ENCODE measurements at places on chromosomes 16 and 17.

DNA sequence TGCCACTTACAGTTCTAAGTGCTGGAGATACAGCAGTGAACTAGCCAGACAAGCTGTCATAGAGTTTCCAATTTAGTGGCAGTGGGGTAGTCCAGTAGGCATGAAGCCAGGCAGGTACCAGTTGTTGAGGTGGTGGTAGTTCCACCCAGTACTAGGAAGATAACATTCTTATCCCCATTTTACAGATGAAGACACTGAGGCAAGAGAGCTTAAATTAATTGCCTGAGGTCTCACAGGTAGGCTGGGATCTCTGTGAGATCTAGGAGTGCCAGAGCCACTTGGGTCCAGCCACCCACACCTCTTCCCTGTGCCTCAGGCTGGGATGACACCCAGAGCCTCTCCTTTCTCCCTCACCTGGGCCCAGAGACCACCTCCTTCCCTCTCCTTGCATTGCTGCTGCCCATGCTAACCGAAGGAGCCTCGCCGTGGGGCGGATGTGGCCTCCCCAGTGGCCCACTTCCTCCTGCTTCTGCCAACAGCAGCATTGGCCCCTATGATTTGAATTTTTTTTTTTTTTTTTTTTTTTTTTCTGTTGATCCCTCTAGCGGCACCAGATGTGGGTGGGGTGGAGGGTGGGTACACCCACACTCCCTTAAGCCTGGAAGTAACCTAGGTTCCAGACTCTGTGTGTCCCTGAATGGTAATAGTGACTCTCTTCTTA lies 114.0 kb downstream of the PRKCB start:
- DNase-seq, result peak; percentile 52

GRCh38 chr17:72529386-72529785 lies 408.6 kb downstream of the SOX9 start:
- DNase-seq, result no peak

- no peak for DNase-seq
Observed at GRCh38 chr16:77564791-77565390, 130.1 kb upstream of the ADAMTS18 start.

DNA sequence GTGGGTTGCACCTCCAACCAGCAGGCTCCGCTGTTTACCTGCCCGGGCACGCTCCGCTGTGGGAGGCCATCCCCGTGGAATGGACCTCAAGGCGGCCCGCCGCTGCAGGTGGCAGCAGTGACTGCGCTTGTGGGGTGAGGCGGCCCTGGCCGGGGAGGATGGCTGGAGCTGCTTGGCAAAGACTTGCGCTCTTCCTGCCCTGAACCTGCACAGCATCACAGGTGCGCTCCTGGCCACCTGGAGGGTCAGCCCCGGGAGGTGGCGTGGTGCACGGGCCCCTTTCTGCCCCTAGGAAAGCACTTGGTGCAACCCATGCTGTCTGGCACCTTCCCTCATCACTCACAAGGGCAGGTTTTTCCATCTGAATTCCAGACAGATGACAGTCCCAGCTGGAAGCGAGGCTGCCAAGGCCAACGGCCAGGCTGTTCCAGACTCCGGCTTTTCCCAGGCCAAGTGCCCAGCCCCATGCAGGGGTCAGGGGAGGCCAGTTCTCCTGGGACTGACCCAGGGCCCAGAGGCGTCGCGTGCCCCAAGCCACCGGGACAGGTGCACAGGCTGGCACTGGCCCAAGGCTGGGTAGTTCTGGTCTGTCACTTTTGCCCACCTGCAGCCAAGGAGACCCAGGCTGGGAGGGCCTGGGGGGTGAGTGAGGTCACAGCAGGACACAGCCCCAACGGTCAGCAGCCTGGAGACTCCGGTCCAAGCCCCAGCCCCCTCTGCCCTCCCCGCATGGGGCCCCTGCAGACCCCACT lies 13.3 kb downstream of the UTS2R start:
- DNase-seq, result no peak

GRCh38 chr17:37417852-37418251 lies 11.2 kb downstream of the TADA2A start:
- no peak for DNase-seq

DNA sequence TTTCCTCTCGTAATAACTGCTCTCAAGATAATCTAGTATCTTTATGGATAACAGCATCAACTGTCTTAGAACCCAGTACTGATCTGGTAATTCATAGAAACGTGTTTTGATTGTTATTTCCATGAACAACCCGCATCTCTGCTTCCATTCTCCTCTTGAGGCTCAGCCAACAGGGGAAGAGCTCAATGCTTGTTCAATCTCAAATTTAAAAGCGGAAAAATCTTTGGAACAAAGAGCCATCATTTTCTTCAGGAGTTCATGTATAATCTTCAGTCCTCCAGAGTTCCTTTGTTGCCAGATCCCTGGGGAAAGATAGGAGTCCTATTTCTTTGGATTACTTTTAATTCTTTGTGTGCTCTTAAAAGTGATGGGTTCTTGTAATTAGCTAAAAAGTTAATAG lies 319.9 kb downstream of the GRIN2A start:
- DNase-seq, result no peak

GRCh38 chr17:56158344-56158743 lies 5.1 kb downstream of the ANKFN1 start:
- no peak for DNase-seq

- no peak for DNase-seq
Observed at GRCh38 chr17:9291912-9292560, 270.7 kb downstream of the NTN1 start.

DNA sequence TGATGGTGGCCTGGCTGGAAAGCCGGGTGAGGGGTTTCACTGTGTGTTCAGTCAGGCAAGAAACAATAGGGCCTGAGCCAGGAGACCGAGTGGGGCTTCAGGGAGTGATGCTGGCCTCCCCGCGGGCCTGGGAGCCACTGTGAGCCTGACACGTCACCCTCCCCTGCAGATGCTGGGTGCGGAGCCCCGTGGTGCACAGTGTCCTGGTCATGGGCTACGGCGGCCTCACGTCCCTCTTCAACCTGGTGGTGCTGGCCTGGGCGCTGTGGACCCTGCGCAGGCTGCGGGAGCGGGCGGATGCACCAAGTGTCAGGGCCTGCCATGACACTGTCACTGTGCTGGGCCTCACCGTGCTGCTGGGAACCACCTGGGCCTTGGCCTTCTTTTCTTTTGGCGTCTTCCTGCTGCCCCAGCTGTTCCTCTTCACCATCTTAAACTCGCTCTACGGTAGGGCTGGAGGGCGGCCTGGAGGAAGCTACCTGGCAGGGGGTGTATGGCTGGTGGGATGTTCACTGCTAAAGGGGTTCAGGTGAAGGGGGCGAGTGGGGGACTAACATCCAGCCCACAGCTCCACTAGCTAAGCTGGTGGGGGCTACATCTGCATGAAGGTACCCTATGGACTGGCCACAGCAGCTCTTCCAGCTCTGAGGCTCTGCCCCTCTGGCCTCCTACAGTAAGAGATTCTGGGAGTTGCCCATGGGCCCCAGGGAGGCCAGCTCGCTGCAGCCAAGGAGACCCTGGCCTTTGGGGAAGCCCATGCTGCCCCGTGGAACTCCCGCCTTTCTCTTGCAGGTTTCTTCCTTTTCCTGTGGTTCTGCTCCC lies 32.4 kb downstream of the ADGRG5 start:
- no peak for DNase-seq

DNA sequence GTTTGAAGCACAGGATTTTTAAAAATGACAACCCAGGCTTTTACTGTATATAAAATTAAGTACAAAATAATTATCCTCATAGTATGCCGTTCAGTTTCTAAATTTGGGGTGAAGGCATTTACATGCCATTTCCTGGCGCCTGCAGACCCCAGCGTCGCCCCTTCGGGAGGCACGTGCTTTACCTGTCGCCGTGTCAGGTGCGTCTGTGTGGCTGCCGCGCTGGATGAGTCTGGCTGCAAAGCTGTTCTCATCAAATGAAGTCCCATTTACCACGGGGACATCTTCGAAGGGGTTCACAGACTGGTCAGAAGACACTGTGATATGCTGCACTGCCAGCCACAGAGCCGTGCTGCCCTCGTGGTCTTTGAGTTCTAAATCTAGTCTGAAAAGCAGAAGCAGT lies 51.8 kb downstream of the CYB5D2 start:
- DNase-seq, result no peak

DNA sequence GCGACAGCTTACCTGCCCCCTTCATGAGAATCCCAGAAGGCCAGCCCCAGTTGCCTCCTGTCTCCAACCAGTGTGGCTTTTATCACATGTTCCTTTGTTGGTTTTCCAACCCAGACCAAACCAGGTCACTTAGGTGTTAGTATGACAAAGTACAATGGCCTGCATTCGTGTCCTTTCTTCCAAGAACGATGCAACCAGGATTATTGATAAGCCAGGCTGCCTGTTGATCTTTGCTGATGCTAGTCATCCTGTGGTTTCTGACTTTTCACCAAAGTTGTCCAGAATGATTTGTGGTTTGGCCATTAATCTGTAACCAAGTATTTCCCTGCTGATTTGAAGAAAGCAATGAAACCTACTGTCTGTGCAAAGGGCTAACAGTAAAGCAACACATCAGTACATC lies 191.4 kb downstream of the CYLD start:
- no peak for DNase-seq

DNA sequence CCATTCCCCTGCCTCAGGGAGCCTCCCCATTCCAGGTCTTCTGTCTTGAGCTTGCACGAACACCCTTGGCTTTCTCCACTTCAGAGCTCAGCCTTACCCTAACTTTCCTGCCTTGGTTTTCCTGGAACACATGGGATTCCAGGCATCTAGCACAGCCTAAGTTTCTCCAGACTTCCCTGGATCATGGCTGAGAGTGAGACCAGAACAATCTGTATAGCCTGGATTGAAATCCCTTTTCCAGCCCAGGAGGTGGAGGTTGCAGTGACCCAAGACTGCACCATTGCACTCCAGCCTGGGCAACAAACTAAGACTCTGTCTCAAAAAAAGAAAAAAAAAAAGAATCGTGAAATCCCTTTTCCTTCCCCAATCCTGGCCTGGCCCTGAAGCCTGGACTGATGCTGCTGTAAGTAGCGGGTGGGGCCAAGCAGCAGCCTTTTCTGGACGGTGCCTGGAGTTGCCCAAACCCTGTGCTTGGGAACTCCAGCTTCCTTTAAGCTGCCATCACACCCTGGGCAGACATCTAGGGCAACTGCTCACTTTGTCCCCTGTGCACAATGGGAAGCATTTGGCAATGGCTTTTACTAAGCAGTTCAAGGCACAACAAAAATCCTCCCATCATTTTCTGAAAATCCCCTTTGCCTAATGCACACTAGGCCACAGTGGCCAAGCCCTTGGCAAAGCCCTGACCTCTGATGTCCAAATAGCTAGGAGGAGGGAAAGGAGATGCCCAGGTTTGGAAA lies 12.0 kb upstream of the SLC16A5 start:
- DNase-seq, result no peak

- no peak for DNase-seq
Observed at GRCh38 chr17:38538906-38539305, 66.8 kb downstream of the SRCIN1 start.

DNA sequence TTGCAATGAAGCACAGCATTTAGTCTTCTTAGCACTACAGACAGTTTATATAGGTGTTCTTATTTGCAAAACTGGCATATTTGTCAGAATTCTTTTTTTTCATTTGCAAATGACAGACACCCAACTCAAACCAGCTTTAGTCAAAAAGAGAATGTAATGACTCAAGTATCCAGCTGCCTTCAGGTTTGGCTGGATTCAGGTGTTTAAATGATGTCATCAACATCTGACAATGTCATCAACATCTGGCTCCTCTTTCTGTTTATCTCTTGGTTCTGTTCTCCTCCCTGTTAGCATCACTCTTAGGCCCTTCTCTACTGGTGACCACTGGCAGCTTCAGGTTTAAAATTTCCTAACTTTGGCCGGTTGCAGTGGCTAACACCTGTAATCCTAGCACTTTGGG lies 18.9 kb downstream of the TMC5 start:
- DNase-seq, result no peak

DNA sequence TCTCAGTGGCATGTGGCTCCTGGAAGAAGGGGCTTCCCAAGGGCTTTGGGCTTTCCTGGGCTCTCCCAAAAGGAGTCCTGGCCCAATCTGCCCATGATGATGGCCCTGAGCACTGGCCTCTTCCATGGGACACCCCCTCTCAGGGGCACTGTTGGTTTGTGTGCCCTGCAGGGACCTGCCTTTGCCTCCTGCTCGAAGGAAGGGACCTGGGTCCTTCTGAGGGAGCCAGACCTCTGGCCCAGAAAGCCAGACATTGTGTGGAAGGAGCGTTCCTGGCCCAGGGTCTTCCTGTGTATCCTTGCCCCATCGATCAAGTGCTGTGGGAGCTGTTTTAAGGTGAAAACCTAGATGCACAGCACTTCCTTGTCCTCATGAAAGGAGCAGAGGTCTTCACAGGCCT lies 1689.3 kb downstream of the TP53TG3F start:
- no peak for DNase-seq

DNA sequence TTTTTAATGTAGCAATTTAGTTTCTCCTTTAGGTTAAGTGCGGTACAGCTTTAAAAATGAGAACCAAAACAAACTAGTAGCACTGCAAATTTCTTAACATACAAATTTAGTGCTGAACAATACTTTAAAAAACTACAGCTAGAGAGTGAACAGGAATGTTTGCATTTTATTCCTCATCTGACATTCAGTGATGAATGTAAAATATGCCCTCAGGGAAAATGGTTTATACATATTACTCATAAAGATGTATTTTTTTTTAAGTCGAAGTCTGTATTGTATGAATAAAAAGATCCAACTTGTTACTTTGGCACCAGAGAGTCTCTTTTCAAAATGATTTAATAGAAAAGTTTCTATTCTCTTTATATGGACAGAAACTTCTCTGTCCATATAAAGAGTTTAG lies 96.8 kb downstream of the BRIP1 start:
- DNase-seq, result no peak

GRCh38 chr17:12510535-12510934 lies 155.2 kb upstream of the MYOCD start:
- no peak for DNase-seq

DNA sequence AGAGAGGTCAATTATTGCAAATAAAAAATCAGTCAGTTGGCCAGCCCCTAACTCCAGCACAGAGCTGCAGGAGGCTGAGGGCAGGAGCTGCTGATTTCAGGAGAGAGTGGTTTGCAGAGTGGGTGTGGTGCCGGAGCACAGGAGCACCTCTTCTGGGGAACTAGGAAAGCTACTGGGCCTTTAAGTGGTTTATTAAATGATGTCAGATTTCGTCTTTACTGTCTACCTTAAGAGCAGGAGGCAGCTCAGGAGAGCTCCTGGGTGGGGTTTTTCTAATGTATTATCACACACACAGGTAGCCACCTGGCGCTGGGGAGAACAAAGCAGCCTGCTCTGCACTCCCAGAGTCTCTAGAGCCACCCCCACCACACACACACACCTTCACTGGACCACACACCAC lies 11.5 kb upstream of the HAS3 start:
- DNase-seq, result no peak

GRCh38 chr17:2292100-2292499 lies 11.5 kb downstream of the SMG6 start:
- DNase-seq, result no peak

GRCh38 chr16:57941016-57941664 lies 29.8 kb downstream of the CNGB1 start:
- DNase-seq, result no peak

DNA sequence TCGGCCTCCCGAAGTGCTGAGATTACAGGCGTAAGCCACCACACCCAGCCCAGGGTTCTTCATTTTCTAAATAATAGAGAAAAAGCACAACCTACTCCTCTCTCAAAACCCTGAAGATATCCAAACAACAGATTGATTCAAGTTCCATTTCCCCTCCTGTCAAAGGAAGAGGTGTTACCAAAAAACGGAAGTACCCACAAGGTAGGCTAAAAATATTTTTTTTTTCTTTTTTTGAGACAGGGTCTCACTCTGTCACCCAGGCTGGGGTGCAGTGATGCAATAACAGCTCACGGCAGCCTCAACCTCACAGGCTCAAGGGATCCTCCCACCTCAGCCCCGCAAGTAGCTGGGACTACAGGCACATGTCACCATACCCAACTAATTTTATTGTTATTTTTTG lies 18.9 kb downstream of the UTP6 start:
- no peak for DNase-seq

GRCh38 chr17:74325743-74326379 lies at the start of gene KIF19:
KIF19 (plus strand) TSS chr17:74326226; CDS start chr17:74326350, 124 bp downstream.
- DNase-seq, result peak; percentile 37
